Mesendoderm (in vitro differentiated cells): ENCODE measurements at places on chromosomes 3 and 15.

DNA sequence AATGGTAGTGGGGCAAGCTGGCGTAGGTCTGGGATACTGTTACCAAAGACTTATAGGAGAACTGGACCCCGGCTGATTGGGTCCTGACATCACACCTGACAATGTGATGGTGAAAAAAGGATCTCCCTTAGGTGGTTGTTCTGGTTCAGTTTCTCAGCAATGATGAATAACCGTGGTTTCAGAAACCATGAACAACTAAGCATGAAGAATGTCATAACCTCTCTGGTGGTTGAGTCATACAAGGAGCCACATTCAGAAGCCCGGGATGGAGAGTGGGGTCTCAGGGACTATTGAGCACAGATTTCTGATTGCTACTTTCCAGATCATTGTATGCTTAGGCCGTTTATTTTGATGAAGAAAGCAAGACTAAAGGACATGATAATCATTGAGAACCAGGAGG, 17.4 kb downstream of the GPR160 start:
- H3K4me3 ChIP-seq: no peak overlapping the region
- peaks cover 3% of the 10 kb centered on the region for H3K4me1 ChIP-seq
- no peak for DNase-seq
- H3K27me3 ChIP-seq: no peaks in the 10 kb centered on the region
- no peaks in the 10 kb centered on the region for H3K36me3 ChIP-seq
- no peak overlapping the region for H3K27ac ChIP-seq

DNA sequence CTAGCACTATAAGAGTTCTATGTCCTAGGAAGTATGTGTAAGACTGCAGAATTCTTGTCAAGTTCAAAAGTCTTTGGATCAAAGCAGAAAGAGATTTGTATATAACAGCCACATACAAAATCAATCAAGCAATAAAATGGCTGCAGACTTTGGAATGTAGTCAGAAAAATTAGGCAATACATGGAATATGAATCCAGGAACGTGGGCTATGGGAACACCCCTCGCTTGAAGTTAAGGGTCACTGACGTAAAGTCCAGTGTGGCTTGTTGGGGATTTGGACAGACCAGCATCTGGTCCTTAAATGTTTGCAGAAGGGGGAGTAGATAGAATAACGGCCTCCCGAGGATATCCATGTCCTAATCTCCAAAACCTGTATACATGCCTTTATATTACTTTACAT, 178.6 kb downstream of the ADAMTS9 start:
- no peak overlapping the region for H3K4me3 ChIP-seq
- DNase-seq: no peak
- no peak overlapping the region for H3K27ac ChIP-seq
- H3K36me3 ChIP-seq: no peaks in the 10 kb centered on the region
- peaks cover 1% of the 10 kb centered on the region for H3K27me3 ChIP-seq
- H3K4me1 ChIP-seq: no peaks in the 10 kb centered on the region

DNA sequence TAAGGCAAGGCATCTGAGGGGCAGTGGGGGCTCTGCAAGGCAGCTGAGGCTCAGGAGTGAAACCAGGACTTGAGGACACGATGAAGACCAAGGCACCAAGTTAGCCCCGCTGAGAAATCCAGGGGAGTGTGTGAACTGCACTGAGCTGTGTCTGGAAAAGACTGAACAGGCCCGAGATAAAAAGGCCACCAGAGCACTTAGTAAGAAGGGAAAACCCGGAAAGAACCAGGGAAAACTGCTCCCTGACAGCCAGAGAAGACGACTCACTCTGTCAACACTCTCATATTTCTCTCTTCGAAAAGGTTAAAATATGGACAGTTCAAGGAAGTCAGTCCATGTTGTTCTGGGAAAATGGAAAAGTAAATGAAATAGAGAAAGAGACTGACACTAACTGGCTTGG, 109.0 kb downstream of the SEC22A start:
- peaks cover 7% of the 10 kb centered on the region for H3K4me1 ChIP-seq
- H3K36me3 ChIP-seq: no peaks in the 10 kb centered on the region

DNA sequence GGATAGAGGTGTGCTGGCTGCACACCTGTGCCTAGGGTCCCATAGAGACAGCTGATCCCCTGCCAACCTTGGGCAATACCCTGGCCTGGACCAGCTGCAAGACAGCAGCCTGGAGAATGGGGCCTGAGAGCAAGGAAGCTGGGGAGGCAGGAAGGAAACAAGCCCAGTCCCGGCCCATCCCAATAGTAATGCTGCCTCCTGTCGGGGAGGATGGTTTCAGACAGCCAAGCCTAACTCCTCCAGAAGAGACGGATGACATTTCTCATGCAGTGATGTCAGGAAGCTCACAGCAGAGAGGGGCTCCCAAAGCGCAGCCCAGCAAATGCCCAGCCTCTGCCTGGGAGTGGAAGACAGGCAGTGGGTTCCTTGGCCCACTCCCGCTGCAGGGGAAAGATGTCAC, 408.8 kb downstream of the OCA2 start:
- no peaks in the 10 kb centered on the region for H3K36me3 ChIP-seq
- H3K4me1 ChIP-seq: no peaks in the 10 kb centered on the region
- H3K4me3 ChIP-seq: no peak overlapping the region
- no peaks in the 10 kb centered on the region for H3K27me3 ChIP-seq
- DNase-seq: peak; percentile 21
